ENCODE measurements at places on chromosomes 2 and 18. TPM values are rescaled to one million over a fixed set of nuclear protein-coding genes. Genes with fewer than 3 reads are reported as not detected.

GRCh38 chr2:557635-558301 lies 119.4 kb downstream of the TMEM18 start:
- DNase-seq: peak; percentile 39

- DNase-seq: no peak
Measured at GRCh38 chr2:221569425-221569845, 2.7 kb downstream of the EPHA4 start.

DNA sequence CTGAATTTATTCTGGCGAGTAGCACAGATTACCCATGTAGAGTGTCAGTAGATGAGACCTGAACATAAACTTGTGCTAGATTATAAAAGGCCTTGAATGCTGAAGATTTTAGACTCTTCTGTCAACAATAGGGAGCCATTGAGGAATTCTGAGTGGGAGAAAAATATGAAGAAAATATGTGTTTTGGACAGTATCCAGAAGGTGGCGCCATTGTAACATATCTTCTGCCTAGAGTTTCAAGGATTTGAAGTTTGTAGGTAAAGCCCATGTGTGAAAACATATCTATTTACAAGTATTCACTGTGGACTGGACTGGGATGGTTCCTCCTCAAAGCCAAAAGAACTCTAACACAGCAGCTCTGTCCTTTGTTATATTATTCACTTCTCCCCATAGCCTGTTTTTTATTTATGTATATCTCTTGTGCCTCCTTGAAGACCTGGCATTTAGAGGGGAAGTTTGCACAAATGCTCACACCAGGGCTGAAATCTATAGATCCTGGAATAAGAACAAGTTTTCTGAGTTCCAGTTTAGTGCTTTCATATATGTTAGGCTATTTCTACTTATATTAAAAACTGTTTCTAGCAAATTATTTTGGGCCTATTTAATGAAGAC lies 124.9 kb downstream of the RDH14 start:
- no peak for DNase-seq

DNA sequence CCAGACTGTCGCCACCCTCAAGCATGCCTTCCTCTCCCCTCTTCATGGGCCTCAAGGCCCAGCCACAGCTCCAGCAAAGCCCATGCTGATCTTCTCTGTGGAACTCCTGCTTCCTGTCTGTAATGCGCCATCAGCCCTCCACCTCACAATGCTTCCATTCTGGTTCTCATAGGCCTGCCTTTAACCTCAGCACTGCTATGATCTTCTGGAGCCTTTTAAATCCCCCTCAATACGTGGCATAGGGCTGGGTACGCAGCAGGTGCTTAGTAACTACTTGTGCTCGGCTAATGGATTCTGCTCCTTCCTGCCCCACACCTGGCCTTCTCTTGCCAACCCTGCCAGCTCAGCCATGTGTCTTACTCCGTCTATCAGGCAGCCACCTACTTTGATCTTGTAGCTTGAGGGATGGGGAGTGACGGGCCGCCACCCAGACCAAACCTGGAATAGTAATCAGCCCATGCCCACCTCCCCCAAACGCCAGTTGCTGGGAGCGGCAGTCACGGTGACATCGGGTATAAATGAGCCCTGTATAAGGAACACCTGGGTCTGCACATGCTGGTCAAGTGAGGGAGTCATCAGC lies 106.7 kb upstream of the MCFD2 start:
- no peak for DNase-seq

DNA sequence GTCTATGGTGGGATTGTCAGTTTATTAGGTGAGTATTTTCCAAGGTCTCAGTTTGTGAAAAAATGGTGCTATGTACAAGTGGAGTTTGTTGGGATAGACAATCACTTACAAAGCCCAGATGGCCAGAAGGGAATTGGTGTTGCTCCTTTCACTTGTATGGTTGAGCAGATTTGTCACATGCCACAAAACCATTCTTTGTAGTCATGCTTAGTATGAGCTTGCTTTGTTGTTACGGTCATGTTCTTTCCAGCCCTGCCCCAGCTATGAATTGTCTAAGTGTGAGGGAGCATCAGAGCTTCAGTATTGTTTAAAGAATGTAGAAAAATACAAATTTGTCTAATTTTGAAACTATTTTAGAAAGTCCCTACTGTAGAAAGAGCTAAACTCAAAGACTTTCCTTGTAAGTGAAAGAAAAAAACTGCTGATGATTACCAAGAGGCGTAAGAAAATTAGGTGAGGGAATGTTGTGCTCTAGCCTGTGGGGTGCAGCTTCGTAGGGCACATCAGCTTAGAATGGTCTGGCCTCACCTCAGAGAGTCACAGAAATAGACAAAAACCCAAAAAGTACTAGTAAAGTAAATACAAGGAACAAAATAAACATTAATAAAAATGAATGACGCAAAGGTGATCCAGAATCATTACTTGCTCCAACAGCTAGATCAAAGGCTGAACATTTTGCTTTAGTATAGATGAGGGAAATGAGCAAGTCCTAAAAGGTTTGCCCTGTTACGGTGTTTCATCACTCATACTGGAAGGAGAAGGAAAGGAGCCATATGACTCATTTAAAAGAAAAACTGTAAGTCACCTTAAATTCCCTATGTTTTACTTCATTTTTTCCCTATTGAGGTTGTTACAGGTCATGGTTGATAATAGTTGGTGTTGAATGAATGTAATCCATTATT lies 9.2 kb downstream of the TGIF1 start:
- DNase-seq: no peak

GRCh38 chr2:17933256-17933655 lies 54.8 kb downstream of the KCNS3 start:
- no peak for DNase-seq

DNA sequence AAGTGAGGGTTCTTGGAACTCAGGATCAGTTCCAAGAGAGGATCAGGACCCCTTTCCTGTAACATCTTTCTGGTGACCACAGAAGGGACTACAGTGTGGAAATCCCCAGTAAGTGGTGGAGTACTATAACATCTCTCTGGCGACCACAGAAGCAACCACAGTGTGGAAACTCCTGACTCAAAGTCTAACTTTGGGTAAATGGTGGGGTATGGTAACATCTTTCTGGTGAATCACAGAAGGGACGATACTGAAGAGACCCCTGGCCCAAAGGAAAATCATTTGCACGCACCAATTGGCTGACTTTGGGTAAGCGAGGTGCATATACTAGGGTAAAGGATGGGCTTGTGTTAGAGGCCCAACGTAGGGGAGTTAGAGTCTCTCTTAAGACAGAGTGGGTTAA lies 56.3 kb upstream of the GULP1 start:
- DNase-seq: no peak

DNA sequence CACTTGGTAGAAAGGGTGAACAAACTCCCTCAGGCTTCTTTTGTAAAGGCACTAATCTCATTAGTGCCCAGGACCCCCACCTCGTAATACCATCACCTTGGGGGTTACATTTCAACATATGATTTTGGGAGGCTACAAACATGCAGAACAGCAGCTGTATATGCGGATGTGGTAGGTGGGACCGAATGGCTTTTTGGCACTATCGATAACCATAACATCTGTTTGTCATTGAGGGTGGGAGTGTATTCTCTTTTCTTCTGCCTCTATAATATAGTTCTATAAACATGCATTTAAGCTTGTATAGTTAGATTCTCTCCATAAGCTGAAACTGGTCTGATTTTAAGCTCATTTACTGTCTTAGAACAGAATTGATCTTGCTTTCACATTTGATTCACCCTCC lies 239.1 kb upstream of the BOD1L2 start:
- no peak for DNase-seq

DNA sequence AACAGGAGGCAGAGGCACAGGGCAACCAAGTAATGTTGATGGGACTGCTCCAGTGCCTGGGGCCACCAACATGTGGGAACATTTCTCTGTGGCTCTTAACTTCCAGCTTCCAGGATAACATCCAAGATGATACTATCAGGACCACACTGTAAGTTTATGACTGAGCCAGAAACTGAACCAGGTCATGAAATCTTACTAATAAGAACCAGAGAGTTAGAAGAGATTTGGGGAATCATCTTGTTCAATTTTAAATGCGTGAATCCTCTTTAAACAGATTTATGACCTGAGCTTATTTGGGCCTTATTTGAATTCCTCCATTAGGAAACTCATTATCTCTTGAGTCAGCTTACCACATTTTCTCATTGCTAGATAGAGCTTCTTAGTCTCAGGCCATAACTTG lies 45.0 kb downstream of the MAP2 start:
- DNase-seq: no peak

DNA sequence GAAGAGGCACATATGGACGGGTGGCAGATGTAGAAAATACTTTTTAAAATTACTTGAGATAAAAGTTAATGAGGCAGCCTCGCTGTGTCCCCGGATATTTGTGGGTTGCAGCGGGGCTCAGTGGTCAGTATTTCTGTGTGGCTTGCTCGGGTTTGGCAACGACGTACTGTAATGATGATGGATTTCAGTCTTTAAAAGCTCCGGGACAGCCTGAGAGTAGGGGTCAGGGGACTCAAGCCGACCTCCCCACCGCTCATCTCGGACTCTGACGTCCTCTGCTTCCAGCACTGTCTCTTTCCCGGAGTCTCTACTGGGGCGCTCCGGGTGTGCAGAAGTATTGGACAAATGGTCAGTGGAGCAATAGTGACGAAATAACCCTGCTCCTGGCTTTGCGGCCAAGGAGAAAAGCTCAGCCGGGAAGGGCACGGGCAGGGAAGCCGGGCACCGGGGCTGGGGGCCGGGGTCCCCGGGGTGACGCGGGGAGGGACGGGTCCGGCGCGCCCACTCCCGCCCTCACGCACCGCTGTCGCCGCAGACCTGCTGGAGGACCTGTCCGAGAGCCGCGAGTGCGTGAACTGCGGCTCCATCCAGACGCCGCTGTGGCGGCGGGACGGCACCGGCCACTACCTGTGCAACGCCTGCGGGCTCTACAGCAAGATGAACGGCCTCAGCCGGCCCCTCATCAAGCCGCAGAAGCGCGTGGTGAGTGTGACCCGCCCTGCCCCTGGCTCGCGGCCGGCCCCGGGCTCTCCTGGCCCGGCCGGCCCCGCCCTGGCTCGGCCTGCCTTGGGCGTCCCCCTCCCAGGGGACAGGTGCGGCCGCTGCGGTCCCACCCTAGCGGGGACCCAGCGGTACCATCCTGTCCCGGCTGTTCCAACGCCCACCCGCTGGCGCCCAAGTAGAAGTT lies 7.3 kb downstream of the GATA6 start:
- peak; percentile 58 for DNase-seq

DNA sequence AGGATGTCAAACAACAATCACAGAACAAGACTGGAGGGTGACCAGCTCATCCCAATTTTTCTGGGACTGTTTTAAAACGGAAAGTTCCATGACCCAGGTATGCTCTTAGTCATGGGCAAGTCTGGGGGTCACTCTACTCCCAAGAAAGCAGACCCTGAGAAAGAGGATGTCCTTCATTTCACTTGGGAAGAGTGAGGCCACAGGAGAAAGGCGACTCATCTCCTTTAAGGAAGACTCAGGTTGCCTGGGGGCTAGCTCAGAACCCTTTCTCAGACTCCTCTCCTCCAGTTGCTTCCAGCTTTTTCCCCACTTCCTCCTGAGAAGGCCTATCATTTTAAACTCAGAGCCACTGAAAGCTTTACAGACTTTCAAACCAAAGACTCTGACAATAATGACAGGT lies 9.3 kb downstream of the RNF152 start:
- no peak for DNase-seq

- DNase-seq: no peak
Measured at GRCh38 chr18:42339372-42339771, 384.3 kb downstream of the PIK3C3 start.

DNA sequence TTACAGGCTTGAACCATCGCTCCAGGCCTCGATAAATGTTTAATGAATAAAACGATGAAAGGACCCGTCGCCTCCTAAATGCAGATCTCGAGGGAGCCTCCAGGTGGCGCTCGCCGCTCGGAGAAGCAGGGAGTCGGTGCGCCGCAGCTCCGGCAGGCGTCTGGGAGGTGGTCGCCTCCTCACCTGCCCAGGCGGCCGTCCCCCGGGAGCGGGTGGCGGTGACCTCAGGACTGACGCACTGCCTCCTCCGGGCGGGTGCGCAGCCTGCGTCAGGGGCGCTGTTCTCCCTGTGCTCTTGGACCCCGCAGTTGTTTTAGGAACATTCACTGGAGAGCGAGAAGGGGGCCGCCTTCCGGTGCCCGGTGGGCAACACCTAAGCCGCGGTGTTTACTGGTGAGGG lies 38.6 kb upstream of the POLE4 start:
- peak; percentile 60 for DNase-seq

GRCh38 chr2:227932403-227932802 lies 61.0 kb downstream of the DAW1 start:
- DNase-seq: no peak

DNA sequence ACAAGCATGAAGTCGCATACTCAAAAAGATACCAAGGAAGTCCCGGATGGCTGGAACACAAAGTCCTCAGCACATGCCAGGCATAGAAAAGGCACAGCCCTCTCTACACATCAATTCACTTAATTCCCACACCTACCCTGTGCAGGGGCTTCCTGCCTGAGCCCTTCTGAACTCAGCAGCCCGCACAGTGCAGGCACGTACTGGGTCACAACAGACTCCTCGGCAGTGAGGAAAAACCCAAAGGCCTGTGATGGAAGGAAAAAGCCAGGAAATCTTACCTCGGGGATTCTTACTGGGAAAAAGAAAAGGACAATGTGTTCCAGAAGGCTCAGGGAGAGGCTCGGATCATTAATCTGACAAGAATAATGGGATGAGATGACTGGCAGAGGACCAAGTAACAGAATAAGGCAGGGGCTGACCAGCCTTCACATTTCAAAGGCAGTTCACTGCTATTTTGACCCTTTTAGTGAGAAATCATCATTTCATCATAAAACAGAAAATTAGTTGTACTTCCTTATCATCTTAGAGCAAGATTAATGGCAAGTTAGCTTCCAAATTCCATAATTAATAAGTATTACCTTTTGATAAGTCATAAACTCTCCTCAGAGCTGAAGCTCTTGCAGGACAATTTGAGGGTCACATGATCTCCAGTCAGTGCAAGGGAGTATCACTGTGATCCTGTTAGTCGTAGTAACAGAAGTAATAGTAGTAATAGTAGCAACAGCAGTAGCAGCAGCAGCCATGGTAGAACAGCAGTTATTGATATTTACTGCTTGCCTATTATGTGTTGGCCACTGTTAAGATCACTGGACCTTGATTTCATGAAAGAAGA lies 87.4 kb downstream of the STK39 start:
- no peak for DNase-seq

GRCh38 chr18:40292985-40293710 lies 1661.9 kb upstream of the PIK3C3 start:
- no peak for DNase-seq

TDRD15 gene
- total RNA-seq: not detected

NEU2 gene
- total RNA-seq: not detected

NYAP2 gene
- not detected for total RNA-seq

TUBA4B gene
- not detected for total RNA-seq

RNU2-63P gene
- not detected for total RNA-seq

NOTO gene
- total RNA-seq: not detected

ARHGAP15 gene
- 8.7 TPM for total RNA-seq

ARL5A gene
- 82.9 TPM for total RNA-seq

CYP27A1 gene
- 13.8 TPM for total RNA-seq

IL1RN gene
- total RNA-seq: 0.60 TPM

MGAT4A gene
- total RNA-seq: 41.6 TPM

PLCL1 gene
- 19.1 TPM for total RNA-seq

KIAA2012 gene
- total RNA-seq: not detected

CRACDL gene
- total RNA-seq: 5.7 TPM

LRRC30 gene
- total RNA-seq: not detected

DOCK10 gene
- total RNA-seq: 4.2 TPM

Data from left cardiac atrium (tissue), 4 donors.